Stimulated activated CD4-positive, alpha-beta T cell treated with anti-CD3 and anti-CD28 coated beads, Interleukin-4, amount 100 ng/mL, for 48 hours (primary cell): ENCODE measurements at places on chromosomes 13 and 19.

GRCh38 chr13:30108913-30109237 lies 198.5 kb downstream of the KATNAL1 start:
- DNase-seq: no peak

GRCh38 chr13:98487016-98487415 lies 89.9 kb downstream of the STK24 start:
- no peak for DNase-seq

DNA sequence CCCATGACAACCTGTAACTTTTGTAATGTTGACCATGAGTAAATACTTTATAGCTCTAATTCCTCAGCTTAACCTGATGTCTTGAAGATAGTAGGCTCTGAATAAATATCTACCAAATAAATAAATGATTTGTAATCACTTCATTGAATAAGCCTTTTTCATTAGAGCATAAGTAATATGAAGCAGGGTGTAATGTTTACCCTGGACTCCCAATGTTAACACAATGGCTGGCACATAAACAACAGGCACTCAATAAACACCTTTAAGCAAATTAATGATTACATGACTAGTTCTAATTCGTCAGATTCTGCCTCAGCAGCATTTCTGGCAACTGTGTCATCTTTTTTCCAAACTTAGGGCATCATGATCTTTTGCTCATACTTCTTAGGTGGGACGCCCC lies 396.3 kb downstream of the LIG4 start:
- DNase-seq: no peak

DNA sequence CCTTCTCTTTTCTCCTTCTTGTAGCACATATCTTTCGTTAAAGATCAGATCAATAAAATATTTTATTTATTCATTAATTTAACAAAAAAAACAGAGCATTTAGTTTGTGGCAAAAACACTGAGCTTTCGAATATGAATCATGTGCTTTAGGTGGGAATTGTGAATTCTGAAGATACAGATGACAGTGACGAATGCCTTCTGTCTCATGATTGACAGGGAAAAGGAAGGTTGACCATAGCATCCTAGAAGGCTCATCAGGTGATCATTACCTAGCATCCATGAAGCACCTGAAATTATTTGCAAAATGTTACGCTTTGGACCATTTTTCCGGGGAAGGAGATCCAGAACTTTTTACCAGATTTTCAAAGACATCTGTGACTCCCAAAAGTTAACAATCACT lies 3.8 kb downstream of the ARL11 start:
- DNase-seq: no peak

DNA sequence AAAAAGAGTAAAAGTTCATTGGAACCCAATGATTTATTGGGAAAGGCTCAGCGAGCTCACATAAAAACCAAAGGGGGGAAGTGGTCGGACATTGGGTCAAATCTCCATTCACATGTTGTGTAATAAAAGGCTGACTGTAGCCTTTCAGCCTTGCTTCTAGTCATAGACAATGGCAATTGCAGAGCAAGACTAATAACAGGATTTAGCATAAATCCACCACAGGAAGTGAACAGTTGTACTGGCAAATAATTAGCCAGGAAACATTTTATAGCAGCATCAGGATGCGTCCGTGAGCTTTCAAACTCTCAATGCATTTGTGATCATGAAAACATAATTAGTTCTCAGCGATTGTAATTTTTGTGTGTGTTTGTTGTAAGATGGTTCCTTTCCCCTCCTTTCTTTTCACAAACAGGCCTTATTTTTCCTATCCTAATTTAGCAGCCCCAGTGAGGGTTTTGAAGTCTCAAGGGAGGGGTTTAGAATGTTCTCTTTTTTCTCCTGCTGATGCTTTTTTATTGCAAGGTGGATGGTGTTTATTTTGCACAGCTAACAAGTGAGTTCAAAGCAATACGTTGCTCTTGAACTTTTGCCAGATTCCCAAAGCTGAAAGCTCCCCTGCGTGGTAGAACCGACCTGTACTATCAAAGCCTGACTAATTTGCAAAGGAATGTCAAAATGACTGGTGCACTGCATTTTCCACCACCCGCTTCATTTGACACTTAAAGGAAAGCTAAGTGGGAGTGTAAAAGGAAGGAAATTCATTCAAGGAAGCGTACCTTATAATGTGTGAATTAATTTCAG lies 105.6 kb downstream of the SPRY2 start:
- no peak for DNase-seq

DNA sequence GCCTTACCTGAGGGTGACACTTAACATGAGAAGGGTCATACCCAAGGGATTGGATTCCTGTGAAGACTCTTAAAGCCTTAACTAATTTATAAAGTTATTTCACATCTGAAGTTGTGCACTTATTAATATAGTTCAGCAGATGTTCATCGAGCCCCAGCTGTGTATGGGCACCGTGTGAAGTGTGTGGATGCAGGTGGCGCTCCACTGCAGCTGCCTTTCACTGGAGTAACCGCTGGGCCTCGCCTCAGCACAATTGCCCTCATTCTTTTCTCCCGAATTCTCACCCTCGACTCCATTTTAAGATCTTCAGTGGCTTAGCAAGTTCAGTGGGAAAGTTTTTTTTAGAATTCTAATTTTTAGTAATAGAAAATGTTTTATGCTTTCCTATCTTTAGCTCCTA lies 66.2 kb downstream of the DPY19L3 start:
- no peak for DNase-seq

- no peak for DNase-seq
Measured at GRCh38 chr13:37100731-37101130, 4.7 kb downstream of the CSNK1A1L start.

DNA sequence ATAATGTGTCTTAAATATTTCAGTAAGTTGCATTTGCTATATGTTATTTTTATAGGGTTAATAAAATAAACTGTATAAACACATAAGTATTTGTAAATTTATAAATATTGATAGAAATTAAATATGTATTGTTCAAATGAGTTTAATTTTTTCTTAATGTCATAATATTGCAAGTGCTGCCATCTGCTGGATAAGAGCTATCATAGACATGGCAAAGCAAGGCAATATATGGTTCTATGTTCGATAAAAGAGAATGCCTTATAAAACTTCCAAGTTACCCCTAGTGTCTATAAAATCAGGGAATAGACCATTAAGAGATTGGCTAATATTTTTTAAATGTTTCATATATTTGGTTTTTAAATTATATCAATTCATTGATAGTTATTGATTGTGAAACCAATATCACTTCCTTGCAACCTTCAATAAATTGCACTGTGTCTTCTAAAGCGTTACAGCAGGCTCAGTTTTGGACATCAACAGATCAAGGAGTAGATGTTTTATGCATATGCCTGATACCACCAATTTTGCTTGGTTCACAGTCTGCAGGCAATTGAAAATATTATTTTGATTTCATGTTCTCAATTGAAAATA lies 29.0 kb upstream of the SLITRK6 start:
- DNase-seq: no peak

DNA sequence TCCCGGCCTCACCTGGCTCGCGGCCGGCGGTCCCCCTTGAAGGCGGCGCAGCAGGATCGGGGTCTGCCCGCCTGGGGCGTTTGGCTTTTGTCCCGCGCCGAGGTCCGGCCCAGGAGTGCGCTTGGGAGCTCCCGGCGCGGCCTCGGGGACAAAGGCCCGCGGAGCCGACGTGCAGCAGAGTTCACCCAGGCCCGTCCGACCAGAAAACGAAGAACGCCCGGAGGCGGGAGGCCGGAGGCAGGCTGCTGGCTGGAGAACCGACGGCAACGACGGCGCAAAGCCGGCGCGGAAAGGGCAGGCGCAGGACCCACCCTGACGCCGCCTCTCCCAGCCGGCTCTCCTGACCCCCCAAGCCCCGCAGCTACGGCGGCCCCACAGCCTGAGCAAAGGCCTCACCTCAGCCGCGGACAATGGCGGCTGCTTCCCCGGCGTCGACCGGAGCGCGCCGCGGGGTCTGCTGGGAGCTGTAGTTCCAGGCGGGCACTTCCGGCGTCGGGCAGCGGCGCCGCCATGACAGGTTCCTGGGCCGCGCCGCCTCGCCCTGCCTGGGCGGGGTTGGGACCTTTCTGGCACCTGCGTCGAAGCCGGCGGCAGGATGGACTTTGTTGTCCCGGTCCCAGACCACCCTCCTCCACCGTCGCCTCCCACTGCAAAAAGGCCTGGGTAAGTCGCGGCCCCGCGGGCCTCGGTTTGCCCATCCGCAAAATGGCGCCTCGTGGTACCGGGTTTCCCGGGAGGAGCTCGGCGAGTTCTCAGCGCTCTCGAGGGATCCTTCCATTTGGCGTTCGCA lies at the start of gene ZNF606:
TSS of gene ZNF606 (minus strand) at position 437 of the 790 bp plus-strand sequence. CDS start 1,501 bp downstream, outside the sequence.
- DNase-seq: peak; percentile 71

GRCh38 chr13:31261241-31261640 lies 61.5 kb downstream of the B3GLCT start:
- no peak for DNase-seq
